Cortex of kidney (tissue), 1 donor: ENCODE measurements at places on chromosomes 2 and 18.

GRCh38 chr2:122545821-122546220 is 790.4 kb downstream of the TSN start:
- DNase-seq: no peak

DNA sequence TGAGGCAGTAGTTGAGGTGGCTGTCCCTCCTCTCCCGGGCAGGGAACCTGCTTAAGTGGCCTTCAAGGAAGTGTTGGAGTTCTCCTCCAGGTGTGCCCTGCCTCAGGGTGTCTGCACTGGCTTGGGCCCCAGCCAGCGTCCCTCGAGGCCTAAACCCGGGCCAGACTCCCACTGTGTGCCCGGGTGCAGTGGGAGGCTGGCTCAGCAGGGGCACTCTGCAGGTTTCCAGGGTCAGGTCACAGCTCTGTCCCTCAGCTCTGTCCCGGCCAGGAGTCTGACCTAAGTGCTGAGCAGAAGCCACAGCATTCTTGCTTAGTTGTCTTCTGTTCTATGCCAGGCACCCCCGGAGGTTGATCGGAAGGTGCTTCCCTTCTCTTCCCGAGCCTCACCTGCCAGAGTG is 69.0 kb upstream of the OTOS start:
- DNase-seq: no peak

DNA sequence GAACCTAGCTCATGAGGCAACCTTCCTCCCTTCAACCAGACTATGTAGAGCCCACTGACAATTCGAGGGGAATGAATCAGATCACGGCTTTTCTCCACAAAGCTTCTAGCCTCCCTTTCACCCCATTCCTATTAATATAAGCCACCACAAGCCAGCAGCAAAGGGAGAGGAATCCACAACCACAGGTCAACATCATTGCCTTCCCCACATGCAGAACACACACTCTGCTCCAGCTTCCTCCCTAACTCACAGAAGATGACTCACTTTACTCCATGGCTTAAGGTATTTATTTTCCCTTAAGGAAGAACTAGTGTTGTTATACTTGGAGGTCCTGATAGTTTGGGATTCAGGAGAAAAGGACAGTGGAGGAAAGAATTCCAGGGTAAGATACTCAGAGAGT is 272.2 kb downstream of the C1D start:
- DNase-seq: no peak

DNA sequence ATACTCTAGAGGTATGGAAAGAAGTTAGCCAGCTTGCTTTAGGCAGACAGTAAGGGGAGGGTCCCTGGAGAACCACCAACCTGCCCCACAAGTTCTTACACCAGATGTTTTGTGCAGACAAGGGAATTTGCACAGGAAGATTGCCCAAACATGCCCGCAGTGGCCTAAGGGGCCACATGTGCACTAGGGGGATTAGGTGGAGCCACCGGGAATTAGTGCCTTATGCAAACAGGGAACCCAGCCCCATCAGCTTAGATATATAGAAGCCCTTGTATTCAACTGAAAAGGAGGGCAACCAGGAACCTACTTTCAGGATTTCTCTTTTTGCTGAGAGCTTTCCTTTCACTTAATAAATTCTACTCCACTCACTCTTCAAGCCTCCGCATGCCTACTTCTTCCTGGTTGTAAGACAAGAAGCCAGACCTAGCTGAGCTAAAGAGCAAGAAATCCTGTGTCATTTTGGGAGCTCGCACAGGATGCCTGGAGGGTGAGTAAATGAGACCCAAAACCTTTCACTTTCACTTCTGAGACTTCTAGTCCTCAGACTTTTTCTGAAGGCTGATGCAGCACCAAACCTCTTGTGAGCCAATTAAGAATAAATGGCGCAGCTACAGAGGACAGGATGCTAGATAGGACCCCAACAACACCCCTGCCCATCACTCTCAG is 146.3 kb downstream of the GCA start:
- no peak for DNase-seq

- DNase-seq: no peak
Observed at GRCh38 chr2:207749873-207750272, 19.8 kb downstream of the FZD5 start.

DNA sequence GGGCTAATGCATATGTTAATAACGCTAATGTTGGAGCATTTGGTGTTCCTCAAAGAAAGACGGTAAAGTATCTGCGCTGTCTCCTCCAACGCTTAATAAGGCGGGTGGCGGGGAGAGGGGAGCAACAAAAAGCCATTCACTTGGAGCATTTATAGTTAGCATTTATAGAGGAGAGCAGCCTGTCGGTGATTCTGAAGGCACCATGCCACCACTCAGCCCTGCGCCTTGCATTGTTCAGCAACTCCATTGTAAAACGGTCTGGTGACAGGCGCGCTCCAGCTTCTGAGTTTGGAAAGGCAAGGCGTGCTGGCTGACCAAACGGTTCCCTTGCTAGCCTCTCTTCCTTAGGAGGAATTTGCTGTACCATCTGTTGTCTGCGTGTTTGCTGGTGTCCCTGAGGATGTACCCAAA is 83.9 kb downstream of the LYPD1 start:
- DNase-seq: no peak

DNA sequence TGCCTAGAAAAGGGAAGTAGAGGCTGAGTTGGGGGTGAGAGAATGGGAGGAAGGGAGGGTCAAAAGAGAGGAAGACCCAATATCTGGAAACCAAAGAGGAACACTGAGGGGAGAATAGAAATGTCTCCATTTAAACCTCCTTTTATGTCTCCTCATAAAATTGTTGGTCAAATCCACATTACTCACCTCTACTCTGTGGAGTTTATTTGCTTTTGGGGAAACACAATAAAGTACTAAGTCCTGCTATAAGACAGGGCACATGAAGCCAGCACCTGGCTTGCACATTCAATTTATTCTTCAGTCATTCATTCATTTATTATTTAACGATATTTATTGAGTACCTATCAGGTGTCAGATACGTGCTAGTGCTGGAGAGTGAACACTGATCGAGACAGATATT is 60.3 kb upstream of the NFE2L2 start:
- no peak for DNase-seq

- DNase-seq: no peak
Observed at GRCh38 chr2:131426727-131427126, 49.2 kb upstream of the TUBA3D start.
